NCI-H1930 (cell line): ENCODE measurements at places on chromosomes 7 and 10.

- DNase-seq = no peak
These were observed 28.6 kb downstream of the RTKN2 start for GRCh38 chr10:62239994-62240393.

- no peak for DNase-seq
These were observed 58.0 kb downstream of the PDSS1 start for GRCh38 chr10:26755443-26755903.

- DNase-seq = no peak
These were observed 311.9 kb downstream of the HGF start for GRCh38 chr7:81457852-81458522.

DNA sequence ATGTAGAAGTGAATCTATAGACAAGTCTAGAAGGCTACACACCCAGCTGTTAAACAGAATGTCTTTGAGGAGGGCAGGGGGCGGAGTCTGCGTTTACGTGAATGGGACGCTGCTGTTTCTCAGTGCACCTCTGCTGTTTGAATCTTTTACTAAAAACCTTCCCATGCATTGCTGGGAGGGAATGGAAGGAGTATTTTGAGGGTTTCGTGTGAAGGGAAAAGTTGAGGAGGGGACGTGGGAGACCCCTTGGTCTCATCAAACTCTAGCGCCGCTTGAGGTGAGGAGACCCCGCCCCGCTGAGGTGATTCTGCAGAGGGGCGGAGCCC is 492 bp upstream of the VCL start:
- DNase-seq = no peak

GRCh38 chr7:44998153-44998871 is 1.7 kb upstream of the CCM2 start:
- DNase-seq = no peak

DNA sequence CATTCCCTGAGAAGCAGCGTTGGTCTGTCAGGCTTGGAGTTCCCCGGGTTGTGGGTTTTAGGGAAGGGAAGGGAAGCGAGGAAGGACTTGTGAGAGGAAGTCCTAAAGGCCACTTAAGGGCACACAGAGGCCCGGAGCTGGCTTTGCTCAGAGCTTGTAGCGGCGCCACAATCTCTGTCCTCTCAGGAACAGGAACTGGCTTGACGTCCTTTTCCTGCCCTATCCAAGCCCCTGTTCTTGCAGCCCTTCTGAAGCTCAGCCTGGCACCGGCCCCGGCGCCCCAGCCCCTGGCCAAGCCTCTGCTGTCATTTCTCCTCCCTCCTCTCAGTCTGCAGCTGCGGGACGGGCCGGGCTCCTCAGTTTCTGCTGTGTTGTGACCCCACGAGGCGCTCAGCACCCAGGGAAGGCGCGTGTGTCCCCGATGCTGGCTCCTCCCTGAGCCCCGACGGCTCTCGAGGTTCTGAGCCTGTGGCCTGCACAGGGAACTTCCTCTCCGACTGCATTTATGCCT is at the start of gene GIMAP8:
Gene GIMAP8 (plus strand): TSS at position 140 of the 511 bp plus-strand sequence. CDS start 16,069 bp downstream, outside the sequence.
- DNase-seq = no peak

DNA sequence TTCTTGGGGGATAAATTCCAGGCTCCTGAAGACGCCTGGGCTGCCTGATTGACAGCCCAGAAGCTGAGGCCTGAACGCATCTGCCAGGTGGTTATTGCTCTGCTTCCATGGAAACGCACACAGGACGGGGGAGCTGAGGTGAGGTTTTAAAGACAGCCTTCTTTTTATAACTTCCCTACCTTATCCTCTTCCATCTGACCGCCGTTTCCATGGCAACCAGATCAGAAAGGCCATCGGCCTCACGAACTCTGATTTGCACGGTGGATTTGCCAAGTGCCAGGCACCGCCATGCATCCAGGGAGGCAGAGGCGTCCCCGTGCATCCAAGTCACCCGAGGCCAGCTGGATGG is 260.9 kb downstream of the ADARB2 start:
- DNase-seq = no peak

DNA sequence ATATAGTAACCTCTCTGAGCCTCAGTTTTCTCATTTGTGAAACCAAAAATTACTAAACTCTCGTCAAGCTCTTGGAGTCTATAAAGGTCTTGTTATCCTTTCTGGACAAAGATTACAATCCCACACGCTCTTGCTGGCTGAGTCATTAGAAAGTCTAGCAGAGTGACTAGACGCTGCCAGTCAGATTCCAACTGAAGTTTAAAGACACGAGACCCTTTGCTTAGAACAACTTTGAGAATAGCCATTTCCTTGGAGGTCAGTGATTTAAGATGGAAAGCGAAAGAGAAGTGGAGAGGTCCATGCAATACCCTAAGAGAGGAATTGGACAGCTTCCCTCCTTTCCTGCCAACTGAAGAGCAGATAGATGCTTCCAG is 119.5 kb downstream of the APBB1IP start:
- DNase-seq = no peak

DNA sequence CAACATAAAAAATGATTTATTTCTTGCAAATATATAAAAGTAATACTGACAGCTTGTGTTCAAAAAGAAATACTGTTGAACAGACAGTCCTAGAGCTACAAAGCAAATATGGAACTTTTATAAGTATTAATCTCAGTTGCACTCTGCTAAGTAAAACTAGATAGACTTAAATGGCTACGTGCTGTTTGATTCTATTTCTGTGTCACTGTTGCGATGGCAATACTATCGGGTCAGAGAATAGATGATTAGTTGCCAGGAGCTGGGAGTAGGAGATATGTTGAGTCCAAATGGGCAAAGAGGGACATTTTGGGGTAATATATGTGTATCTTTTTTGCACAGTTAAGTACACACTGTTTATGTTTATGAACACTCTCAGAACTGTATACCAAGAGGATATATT is 41.1 kb upstream of the VWDE start:
- DNase-seq = no peak

DNA sequence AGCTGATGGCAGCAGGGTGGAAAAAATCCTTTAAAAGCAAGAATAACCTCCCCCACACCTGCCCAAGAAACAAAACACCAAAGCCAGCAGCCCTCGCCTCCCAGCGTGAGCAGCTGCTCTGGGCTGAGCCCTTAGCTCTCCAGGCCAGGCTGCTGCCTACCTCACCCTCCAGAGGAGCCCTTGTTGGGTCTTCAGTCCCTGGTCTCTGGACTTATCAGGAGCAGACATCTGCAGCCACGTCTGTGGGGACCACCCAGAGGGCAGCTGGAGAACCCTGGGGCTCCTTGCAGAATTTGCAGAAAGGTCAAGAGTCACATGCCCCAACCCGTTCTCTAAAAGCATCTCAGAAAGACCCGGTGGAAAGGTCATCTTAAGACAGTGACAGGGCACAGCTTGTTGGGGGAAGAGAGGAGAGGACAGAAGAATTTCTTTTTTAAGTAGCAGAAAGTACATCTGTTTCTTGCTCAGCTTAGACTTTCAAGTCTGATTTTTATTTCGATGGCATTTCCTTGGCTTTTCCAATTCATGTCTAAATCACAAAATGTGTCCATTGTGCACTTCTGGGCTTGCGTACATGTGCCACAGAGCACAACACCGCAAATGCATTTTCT is 425.7 kb upstream of the NFE2L3 start:
- no peak for DNase-seq

- DNase-seq = peak; percentile 18
These were observed 272.6 kb upstream of the DGKB start for GRCh38 chr7:15175152-15175551.

GRCh38 chr10:127254276-127254675 is 57.9 kb upstream of the INSYN2A start:
- DNase-seq = no peak

GRCh38 chr10:68301790-68302502 is 29.9 kb upstream of the HNRNPH3 start:
- no peak for DNase-seq

DNA sequence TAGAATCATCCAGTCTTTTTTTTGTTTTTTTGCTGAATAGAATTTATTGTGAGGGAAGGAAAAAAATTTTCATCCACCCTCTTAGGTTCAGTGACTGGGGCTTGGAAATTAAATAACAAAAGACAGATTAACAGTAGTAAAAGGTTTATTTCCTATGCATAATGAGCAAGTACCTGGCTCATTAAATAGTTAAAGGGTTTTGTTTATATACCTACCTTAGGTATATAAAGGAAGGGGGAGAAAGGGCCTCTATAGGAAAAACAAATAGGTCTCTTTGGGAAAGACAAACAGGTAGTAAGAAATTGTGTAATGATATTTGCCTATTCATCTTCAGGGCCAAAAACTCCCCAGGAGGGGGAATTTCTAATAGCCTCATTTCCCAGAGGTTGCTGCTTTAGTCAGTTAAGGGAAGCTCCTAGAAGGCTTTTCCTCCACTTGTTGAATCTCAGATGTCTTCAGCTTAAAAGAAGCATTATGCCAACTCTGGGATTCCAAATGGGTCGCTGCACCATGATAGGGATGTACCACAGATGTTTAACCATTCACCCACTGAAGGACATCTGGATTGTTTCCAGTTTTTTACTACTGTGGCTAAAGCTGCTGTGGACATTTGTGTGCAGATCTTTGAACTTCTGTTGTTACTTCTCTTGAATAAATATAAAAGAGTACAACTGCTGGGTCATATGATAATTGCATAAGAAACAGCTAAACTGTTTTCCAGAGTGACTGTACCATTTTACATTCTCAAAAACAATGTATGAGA is 11.3 kb downstream of the ACADSB start:
- DNase-seq = peak; percentile 24

- DNase-seq = no peak
These were observed 642.4 kb downstream of the TNS3 start for GRCh38 chr7:46939558-46939957.
